ENCODE measurements at places on chromosomes 11 and 22.

DNA sequence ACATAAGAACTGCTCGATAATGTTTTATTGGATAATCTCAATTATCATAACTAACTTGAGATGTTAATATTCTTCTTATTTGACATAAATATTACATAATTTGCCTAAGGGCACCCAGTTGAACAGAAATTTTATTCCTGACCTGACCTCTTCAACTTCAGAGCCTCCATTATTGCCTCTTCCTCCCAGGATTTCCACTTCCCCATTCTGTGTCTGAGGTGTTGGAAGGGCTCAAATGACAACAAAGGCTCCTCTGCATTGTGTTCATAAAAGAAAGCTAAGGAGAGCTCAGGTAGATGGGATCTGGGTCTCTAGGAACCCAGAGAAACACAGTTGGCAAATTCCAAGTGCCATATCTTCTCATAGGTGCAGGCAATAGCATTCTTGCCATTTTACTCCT lies 61.2 kb upstream of the ARHGAP20 start:
- no peak for DNase-seq

GRCh38 chr11:10209326-10209725 lies 84.7 kb downstream of the SBF2 start:
- no peak for DNase-seq

DNA sequence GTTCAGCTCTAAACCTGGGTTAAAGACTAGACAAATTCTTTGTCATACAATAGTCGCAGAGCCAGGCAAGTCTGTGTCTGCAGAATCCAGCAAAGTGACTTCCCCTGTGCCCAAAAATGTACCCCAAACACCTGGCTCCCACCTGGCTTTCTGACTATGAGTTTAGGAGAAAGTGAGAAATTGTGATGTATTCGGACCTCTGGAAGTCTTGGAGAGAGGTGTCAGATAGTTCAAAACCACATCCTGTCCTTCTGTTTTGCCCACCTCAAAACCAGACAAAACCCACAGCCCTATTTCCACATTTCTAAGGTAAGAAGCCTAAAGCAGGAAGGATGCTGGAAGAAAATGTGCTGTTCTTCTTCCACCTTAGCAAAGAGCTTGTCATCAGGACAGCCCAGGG lies 63.8 kb upstream of the CLMP start:
- DNase-seq: no peak

- DNase-seq: no peak
Measured at GRCh38 chr11:116771935-116772334, 852 bp downstream of the BUD13 start.

DNA sequence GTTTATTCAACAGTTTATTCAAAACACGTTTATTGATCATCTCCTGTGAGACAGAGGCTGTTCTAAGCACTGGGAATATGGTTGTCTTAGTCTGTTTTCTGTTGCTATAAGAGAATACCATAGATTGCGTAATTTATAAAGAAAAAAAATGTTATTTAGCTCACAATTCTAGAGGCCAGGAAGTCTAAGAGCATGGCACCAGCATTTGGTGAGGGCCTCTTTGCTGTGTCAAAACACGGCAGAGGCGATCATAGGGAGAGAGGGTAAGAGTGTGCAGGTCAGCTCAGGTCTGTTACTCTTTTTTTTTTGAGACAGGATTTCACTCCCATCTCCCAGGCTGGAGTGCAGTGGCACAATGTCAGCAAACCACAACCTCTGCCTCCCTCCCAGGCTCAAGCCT lies 5.2 kb upstream of the IL17RA start:
- no peak for DNase-seq

GRCh38 chr11:65454311-65454695 lies 31.7 kb downstream of the NEAT1 start:
- no peak for DNase-seq

DNA sequence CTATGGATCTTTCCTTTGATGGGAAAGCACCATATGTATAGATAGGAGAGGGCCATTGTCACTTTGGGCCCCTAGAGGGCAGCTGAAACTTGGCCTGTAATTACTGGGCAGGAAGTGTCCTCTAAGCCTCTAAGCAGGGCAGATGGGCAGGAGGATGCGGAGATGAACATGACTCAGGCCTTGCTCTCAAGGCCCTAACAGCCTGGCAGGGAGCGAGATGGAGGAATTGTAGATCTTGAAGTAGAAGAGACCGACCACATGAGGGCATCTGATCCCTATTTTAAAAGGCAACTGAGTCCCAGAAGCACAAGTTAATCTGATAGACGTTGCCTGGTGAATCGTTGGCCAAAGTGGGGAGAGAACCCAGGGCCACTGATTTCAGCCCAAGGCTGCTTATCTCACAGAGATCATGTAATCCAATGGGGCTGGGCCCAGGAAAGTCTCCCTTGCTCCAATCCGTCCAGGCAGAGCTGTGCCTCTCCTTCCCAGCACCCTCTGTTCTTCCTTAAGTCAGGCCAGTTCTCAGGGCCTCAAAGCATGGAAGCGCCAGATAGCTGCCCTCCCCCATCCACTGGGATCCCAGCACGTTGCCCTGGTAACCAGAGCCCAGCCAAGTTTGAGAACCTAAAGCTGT lies 2.5 kb upstream of the SEPTIN3 start:
- no peak for DNase-seq

- no peak for DNase-seq
Measured at GRCh38 chr11:74703211-74703610, 28.0 kb downstream of the CHRDL2 start.

- no peak for DNase-seq
Measured at GRCh38 chr11:6052374-6052773, 21.8 kb upstream of the OR56A1 start.
